ENCODE measurements at places on chromosomes 5 and 9.

DNA sequence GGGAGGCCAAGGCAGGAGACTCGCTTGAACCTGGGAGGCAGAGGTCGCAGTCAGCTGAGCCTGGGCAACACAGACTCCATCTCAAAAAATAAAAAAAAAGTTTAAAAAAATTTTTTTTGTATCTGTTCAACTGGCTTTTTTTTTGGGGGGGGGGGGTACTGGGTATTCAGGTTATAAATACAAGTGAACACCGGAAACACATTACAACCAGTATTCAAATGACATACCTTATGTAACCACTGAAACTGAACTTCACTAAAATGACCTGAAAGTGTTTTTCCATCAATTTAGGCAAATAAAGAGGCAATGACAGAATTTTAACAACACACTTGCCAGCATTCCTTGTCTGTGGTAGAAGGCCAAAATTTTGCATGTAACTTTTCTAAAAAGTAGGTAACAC, 33.5 kb downstream of the STRBP start:
- no peak for DNase-seq

- no peak for DNase-seq
These were observed 13.2 kb downstream of the FAF2 start for GRCh38 chr5:176461349-176461748.

- DNase-seq = no peak
These were observed 184.8 kb downstream of the MLLT3 start for GRCh38 chr9:20437476-20437875.

GRCh38 chr9:31535651-31536050, 848.8 kb upstream of the ACO1 start:
- no peak for DNase-seq

DNA sequence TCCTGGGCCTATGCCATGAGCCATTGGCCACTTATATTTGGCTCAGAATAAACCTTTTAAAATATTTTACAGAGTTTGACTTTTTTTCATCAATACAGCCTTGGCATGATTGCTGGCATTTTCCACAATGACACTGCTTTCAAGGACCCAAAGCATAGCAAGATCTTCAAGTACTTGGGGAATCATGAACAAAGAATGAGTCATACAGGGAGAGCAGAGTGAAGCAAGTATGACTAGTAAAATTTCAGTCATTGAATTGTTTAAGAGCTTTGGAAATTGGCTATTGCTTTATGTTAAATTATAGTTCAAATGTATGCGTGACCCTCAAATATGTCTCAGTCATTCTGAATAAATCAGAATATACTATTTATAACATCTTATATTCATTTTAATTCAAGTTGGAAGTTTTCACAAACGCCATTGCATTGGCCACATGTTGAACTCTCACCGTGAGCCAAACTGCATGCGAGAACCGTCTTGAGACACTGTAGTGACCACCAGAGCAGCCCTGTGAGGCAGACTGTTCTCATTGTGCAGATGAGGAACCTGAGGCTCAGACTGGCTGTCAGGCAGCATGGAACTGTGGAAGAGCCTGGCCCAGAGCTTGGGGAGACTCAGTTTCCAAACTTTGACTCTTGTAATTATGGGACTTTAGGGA, 52.9 kb downstream of the GDNF start:
- no peak for DNase-seq

DNA sequence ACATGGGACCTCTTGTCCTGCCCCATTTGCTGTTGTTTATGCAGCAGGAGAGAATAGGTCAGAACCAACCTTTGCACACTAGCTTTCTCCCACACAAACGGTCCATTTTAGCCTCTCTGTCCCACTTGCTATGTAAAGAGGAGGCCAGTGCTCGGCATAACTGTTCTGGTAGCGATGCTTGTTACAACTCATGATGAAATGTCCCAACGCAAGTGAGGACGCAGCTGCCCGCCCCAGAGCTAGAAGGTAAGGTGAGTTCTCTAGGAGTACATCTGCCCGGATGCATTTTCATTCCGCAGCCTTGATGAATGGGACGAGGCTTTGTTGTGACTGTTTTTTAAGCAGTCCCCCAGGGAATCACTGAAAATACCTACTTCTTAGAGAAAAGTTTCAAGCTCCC, 14.1 kb downstream of the S1PR3 start:
- DNase-seq = no peak

DNA sequence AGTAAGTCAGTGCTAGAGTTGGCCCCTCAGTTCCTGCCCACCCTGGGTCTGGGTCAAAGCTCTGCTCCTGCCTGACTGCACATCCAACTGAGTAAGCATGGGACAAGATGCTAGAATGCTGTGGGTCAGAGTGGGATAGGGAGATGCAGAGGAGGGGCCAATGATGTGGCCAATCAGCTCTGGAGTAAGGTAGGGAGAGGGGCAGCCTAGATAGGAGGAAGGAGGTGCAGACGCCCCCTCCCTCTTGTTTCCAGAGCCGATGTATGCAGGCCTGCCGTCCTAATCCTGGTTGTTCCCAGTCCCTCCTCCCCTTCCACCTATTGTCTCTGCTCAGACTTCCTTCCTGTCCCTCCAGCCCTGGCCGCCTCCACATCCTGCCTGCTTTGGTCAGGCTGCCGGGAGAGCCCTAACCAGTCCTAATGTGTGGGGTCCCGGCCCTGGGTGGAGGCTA, 1.3 kb downstream of the ARAP3 start:
- DNase-seq = no peak

DNA sequence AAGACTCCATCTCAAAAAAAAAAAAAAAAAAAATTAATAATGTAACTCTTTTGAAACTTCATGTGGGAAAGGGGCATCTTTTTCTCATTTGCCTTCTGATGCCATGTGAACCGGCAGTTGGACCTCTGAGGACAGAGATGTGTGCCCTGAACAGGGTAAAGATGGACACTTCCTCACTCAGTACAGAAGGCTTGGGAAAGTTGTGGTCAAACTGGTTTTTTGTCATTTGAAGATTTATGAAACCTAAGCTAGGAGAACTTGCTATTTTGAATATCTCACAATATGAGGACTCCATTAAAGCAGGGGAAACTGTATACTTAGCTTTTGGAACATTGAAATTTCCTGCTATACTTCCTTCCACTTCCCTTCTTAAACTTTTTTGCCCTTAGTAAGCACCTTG, 147.5 kb upstream of the ALDH1B1 start:
- no peak for DNase-seq

- no peak for DNase-seq
These were observed 21.5 kb downstream of the NUDT12 start for GRCh38 chr5:103541114-103541513.

DNA sequence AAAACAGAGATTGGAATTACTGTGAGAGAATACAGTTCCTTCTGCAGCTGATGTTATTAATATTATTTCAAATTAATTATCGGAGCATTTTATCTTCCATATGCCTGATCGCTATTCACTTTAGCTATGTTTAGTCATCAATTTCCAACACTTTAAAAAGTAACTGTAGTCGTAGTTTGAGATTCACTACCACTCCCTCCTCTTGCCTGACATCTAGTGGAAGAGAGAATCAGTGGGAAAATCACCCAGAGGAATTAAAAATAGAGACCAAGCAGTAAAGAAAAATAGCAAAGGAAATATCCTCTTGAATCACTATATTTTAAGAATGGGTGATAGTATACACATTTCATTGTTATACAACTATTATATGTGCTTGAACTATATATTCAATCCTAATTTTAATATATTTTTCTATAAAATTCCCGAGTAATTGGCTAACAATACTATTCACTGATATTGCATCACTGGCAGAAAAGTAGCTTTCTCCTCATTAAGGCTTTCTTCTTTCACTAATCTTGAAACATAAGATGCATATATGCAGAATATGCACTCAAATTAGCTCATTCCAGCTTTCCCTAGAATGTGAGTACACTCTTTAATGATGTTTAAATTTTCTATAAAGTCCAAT, 708.7 kb downstream of the CDH9 start:
- DNase-seq = no peak

- DNase-seq = no peak
These were observed 139.1 kb upstream of the ZNF366 start for GRCh38 chr5:72646246-72646866.

DNA sequence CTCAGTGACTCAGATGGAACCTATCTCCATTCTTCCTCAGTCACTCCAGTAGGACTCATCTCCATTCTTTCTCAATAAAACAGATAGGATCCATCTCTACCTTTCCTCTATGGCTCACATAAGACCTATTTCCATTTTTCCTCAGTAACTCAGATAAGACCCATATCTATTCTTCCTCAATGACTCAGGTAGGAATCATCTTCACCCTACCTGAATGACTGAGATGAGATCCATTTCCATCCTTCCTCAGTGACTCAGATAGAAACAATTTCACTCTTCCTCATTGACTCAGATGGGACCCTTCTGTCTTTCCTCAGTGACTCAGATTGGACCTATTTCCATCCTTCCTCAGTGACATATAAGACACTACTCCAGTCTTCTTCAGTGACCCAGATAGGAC, 165.1 kb downstream of the FBXO4 start:
- no peak for DNase-seq

DNA sequence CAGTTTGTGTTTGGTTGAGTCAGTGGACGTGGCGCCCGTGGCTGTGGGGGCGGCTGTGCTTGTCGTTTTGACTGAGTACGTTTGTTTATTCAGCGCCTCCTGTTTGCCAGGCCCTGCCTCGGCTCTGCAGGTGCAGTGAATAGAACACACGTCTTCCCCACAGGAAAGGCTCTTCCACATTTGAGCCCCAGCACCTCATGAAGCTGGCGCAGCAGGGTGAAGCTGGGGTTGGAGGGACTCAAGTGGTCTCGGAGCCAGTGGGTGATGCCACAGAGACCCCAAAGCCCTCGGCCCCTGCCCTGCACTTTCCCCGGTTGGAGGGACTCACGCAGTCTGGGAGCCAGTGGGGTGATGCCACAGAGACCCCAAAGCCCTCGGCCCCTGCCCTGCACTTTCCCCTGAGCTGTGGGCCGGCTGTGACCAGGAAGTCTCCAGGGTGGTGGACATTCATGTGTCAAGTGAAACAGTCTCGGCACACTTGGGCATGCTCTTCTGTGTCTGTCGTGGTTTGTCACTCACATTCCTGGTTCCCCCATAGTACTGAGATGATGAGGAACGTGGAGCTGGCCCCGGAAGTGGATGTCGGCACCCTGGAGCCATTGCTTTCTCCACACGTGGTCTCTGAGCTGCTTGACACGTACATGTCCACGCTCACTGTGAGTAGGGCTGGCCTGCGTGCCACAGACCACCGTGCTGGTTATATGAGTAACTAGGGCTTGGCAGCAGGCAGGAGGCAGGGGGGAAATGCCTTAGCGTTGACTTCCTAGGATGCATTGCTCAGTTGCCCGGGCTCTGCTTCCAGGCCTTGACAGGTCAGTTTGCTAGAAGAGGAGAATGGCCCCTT, 13.6 kb downstream of the EXOC3 start:
- DNase-seq = no peak

DNA sequence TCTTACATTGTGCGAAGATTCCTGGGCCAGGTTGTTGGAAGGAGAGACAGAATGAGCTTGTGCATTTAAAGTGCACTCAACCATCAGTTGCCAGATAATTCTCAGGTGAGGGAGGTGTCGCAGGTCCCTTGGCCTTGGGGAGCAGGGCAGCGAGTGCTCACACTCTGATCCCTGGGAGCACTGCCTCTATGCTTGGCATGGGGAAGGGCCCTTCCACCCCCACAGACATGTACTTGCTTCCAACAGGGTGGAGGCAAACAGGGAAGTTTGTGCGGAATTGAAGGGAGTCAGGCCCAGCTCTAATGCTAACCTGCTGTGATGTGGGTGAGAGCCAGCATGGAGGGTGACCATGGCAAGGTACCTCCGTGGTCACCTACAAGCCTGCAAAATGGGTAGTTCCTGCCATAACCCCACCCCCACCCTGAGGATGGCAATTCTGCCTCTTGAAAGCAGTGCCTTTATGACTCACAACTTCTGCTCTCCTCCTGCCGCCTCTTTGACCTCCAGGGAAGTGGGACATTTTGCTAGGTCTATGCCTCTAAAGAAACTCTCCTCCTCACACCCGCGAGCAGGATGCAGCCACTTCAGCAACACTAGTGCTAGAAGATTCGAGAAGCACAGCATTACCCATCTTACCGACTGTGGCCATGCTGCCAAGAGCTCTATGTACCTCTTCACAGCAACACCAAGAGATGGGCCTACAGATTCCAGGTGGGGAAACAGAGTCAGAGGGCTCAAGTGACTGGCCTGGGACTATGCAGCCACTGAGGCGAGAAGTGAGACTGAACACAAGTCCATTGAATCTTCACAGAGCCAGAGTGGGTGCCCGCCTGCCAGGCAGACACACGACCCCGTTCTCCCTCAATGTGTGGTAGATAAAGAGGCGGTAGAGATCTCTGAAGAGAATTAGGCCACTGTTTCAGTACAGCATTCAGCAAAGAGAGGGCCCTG, 22.1 kb upstream of the SLC25A51 start:
- no peak for DNase-seq

GRCh38 chr5:108508979-108509378, 127.1 kb upstream of the FBXL17 start:
- no peak for DNase-seq

- DNase-seq = no peak
These were observed 216.5 kb upstream of the RAI14 start for GRCh38 chr5:34439601-34440000.

GRCh38 chr5:38666668-38667498, 110.4 kb upstream of the LIFR start:
- DNase-seq = no peak

DNA sequence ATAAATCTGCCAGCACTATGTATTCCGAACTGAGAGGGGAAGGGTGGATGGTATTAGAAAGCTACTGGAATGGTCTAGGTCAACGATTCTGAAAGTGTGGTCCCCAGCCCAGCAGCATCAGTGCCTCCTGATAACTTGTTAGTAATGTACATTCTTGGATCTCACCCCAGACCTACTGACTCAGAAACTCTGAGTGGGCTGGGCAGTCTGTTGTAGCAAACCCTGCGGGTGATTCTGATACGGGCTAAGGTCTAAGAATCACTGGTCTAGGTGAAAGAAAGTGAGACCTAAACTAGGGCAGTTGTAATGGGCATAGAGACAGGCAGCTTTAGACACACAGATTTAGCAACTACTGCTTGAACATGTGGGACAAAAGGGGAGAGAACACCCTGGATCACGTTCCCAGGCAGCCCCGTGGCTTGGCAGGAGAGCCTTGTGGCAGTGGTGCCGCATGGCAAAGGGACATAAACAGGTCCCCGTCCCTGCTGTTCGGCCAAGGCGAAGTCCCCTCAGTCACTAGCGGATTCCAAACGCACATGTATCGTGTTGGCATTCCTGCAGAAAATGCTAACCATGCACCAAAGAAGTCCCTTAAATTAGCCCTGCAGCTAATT, 216.3 kb downstream of the TTLL11 start:
- no peak for DNase-seq

DNA sequence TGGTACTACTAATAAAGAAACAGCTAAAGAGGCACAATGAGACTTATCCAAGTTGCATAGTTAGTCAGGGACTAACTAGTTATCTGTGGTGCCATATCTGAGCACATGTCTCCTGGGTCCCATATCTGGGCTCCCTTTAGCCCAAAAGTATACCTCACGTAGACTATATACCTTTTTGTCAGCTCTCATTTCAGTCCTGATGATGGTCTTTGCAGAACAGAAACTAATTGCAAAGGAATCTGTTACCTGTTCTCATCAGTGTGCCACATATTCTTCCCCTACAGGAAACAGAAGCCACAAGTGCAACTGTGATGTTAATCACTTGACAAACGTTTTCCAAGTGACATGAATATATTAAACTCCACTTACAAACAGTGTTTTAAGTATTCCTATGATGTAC, 395.2 kb downstream of the KIAA0825 start:
- no peak for DNase-seq

GRCh38 chr5:129073111-129073510, 21.4 kb upstream of the ISOC1 start:
- no peak for DNase-seq

- no peak for DNase-seq
These were observed 14.4 kb downstream of the FREM1 start for GRCh38 chr9:14895806-14896205.

GRCh38 chr9:121688146-121688680, 36.8 kb downstream of the DAB2IP start:
- no peak for DNase-seq
